Activated CD4-positive, CD25-positive, alpha-beta regulatory T cell treated with anti-CD3 and anti-CD28 coated beads, Interleukin-2, amount 50 U/mL, for 72 hours (primary cell): ENCODE measurements at places on chromosomes 3 and 15.

DNA sequence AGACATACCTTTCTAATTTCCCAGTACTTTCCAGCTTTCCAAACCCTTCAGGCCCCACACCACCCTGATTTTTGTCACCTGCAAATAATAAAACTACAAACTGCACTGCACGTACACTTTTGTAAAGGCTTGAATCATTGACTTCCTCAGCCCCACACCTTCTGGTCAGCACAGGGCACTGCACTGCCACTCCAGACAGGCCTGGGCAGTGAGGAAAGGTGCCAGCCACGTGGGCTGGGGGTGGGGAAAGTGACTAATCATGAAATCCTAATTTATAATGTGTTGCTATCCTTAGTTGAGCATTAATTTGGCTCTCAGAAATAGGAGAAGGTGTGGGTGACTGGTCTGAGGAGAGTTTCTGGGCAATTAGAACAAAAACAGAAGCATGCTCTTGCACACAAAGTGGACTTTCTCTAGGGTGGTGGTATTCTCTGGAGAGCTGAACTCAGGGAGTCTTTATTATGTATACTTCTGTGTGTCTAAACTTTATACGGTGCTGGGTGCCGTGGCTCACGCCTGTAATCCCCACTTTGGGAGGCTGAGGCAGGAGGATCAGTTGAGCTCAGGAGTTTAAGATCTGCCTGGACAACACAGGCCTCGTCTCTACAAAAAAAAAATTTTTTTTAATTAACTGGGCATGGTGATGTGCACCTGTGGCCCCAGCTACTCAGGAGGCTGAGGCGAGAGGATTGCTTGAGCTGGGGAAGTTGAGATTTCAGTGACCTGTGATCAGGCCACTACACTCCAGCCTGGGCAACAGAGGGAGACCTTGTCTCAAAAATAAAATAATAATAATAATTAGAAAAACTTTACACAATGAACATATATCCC is 58.2 kb upstream of the FLNB start:
- DNase-seq: no peak

DNA sequence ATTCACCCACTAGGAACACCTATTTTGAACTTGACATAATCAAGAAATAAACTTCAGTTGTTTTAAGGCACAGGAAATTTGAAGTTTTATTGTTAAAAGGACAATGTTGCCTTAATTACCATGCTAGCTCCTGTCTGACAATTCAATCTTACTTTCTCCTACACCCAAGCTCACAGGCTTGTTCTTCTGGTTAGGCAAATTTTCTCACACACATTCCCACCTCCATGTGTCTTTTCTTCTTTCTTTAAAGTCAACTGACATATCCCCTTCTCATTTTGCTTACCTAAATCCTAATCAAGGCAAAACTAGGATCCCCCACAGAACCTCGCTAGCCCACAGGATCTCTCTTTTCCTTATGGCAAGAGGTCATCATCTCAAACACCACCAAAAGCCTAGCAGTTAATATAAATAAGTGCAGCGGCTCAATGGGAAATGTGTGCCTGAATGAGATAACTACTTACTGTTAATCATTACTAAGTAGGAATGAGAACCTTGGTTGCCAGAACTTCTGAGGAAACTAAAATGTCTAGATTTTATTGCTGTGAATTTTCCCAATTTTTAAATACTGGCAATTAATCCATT is 189.3 kb downstream of the PLCH1 start:
- no peak for DNase-seq

DNA sequence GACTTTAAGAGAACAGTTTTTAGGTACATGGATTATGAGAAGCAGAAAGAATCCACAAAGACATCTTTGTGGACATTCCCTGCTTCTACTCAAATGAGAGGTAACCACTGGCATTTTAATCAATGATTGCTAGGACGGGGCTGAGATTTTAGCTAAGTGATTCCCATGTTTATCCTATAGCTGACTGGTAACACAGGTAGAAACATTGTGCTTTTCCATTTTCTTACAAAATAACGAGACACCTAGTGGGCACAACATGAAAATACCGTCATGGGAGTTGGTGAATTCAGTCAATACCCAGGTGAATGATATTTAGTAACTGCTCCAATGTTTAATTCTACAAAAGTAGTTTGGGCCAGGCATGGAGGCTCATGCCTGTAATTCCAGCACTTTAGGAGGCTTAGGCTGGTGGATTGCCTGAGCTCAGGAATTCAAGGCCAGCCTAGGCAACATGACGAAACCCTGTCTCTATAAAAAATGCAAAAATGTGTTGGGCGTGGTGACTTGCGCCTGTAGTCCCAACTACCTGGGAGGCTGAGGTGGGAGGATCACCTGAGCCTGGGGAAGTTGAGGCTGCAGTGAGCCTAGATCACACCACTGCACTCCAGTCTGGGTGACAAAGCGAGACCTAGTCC is 37.2 kb upstream of the DENND4A start:
- DNase-seq: no peak

GRCh38 chr3:25695731-25696420 is 31.2 kb upstream of the TOP2B start:
- no peak for DNase-seq

GRCh38 chr3:179768080-179768479 is 115.2 kb downstream of the USP13 start:
- DNase-seq: no peak

- peak; percentile 37 for DNase-seq
Measured at GRCh38 chr3:71305231-71306206, 278.0 kb downstream of the FOXP1 start.

- no peak for DNase-seq
Measured at GRCh38 chr3:50806806-50807205, 132.1 kb downstream of the DOCK3 start.

- no peak for DNase-seq
Measured at GRCh38 chr3:169158379-169158778, 505.1 kb downstream of the MECOM start.

GRCh38 chr15:50865515-50866353 is 42.7 kb upstream of the AP4E1 start:
- DNase-seq: no peak

- no peak for DNase-seq
Measured at GRCh38 chr3:134445636-134446035, 40.1 kb downstream of the ANAPC13 start.

DNA sequence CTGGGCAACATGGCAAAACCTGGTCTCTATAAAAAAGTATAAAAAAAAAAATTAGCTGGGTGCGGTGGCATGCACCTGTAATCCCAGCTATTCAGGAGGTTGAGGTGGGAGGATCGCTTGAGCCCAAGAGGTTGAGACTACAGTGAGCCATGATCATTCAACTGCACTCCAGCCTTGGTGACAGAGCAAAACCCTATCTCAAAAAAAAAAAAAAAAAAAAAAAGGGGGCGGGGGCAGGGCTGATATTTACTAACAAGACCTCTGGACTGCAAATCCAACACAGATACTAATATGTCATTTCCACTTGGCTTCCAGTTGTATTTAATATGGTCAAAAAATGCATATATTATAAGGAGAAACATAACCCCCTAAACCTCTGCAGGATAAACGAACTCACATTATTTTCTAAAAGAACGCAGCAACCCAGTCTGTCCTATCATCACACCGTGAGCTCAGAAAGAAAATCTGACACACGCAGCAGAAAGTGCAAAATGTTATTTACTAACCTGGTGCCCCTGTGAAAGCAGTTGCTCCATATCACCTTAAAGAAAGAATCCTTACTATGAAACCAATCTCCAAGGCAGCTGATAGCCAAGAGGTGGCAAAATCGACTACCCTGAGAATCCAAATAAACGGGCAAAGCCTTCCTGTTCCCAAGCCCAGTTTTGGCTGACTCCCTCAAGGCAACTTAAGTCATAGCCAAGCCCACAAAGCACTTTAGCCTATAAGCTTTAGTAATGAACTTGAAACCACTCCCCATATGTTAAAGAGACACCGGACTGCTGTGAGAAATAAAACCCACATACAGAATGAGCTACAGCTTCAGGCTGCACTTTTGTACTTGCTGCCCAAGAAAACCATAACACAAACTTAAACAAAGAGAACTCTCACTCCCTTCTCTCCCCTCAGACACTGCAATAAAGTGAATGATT is 39.3 kb downstream of the PLD1 start:
- DNase-seq: no peak

- no peak for DNase-seq
Measured at GRCh38 chr3:163785693-163786092, 1292.6 kb downstream of the SI start.

DNA sequence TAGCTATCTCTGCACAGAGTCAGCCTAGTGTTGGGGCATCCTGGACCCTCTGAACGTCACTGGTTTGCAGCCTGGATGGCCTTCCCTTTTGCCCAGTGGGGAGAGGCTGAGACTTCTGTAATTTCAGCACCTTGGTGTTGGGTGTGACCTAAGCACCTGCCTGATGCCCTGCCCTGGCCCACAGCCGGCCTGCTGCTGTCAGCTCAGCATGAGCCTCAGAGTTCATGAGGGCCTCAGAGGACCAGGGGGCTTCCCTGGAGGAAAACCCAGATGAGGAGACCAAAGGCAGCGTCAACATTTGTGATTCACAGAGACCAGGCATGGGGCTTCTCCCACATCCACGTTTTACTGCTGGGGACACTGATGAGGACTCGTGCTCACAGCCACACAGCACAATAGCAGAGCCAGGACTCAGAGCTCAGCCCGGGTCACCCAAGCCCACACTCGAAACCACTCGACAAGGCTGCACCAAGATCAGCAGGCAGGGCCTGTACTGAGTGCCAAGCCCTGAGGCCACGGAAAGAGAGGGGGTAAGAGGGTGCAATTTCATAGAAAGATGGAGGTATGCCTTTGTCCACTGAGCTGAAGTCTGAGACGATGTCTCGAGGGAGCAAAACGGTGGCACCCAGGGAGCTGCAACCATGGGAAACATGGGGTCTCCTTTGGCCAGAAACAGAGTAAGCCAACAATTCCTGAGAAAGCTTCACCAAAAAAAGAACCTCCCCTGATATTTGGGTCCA is 9.9 kb upstream of the GP9 start:
- no peak for DNase-seq

DNA sequence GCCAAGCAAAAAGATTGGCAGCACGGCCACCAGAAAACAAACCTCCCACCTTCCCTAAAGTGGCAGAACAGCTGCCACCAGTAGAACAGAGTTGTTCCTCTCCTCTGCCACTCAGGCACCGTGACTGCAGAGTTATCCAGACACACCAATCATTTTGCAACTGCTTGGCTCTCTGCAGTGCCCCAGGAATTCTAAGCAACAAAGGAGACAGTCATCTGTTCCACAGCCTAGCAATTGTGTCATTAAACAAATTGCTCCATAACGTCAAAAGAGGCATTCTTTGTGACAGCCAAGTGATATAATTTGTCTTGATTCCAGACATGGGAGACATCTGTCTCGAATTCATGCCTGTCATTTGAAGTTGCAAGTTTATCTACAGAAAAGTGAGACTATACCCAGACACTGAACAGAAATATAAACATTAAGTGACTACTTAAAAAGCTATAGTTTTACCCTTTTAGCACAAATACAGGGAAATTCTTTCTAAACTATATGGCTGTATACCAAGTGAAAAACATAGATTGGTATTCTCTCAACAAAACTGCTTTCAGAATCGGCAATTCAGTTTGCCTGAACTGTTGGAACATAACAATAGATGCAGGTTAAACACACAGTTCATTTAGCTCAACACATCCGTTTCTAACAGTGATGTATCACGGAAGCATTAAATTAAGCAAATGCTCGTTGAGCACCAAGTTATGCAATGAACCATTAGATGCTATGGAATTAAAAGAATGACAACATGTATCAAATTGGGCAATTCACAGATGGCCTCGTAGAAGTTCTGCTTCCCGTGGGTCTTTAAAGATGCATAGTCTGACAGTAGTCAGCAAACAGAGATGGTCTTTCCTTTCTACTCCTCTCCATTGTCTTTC is 281.3 kb downstream of the FGF12 start:
- DNase-seq: no peak

- DNase-seq: no peak
Measured at GRCh38 chr3:112003321-112004080, 4.8 kb downstream of the TAGLN3 start.

DNA sequence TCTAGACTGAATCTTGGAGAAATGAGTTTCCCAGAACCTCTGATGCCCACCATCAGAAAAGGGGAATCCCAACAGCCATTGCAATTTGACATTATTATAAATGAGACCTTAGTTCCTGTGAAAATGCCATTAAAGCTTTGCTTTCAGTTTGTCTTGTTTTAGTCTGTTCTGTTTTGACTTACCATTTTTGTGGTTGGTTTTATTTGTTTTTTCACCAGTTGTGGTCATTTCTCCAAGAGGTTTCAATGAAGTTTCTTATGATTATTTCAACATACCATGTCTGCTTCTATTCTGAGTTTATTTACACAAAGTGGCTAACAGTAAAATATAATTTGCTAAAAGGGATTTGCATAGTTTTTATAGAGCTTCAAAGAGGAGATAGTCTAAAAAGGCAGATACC is 175.0 kb upstream of the MCTP2 start:
- no peak for DNase-seq

- DNase-seq: no peak
Measured at GRCh38 chr15:56654624-56655023, 78.7 kb downstream of the ZNF280D start.

- no peak for DNase-seq
Measured at GRCh38 chr15:55108448-55108847, 88.3 kb downstream of the RSL24D1 start.

GRCh38 chr3:105499961-105500360 is 133.3 kb downstream of the ALCAM start:
- no peak for DNase-seq

DNA sequence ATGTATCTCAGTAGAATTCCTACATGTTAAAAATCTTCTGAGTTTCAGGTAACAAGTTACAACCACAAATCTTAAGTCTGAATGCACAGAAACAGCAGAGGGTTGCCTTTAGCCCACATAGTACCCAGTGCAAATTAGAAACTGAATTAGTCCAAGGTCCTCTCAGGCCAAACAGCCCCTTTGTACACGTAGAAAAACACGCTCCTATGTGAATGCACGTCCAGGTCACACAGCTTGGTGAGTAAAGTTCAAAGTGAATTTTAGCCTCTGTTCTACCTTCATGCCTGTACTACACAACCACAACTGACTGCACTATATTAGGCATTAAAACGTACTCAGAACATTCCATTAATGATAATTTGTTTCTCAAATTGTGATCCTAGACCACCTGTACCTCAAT is 46.3 kb downstream of the GYG1 start:
- DNase-seq: no peak

- no peak for DNase-seq
Measured at GRCh38 chr3:31096661-31097395, 202.4 kb upstream of the GADL1 start.

DNA sequence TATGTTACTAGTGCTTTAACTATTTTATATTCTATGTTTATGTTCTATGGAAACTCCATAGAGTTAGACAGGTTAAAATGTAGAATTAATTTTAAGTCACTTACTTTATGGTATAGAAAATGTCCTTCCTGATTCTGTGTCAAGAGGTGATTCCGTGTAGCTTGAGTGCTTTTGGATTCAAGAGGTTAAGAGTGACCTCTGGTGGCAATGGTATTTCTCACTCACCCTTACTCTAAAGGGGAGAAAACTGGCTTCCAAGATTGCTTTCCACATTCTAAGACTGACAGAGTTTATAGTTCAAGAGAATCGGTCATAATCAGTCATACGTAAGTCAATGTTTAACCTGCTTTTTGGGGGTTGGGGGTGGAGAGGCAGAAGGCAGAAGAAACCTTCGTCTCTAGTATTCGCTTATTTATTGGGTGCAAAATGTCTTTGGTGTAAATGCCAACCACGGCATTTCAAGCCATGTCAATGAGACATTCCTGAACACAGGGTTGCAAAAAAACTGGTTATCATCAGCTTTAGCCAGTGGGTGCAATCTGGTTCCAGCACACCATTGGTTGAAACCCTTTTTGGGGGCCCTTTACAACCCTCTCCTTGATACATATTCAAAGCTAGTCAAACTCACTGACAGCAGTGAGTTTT is 92.0 kb upstream of the VGLL3 start:
- DNase-seq: no peak

GRCh38 chr3:136750209-136750896 is 1.8 kb downstream of the STAG1 start:
- DNase-seq: no peak
